Sciatic nerve (tissue), 2 donors: ENCODE measurements at places on chromosomes 5 and 9. TPM values are rescaled to one million over a fixed set of nuclear protein-coding genes. Genes with fewer than 3 reads are reported as not detected.

The PCDHA1 gene
- not detected for total RNA-seq

The SLC34A1 gene
- not detected for total RNA-seq

The CREBRF gene
- total RNA-seq = 56.6 TPM

The SLC46A2 gene
- total RNA-seq = 0.27 TPM

The ANKRD55 gene
- not detected for total RNA-seq

The GALNT12 gene
- total RNA-seq = 10.7 TPM

The PRDM9 gene
- total RNA-seq = not detected

The FGF1 gene
- 316 TPM for total RNA-seq

The LAMC3 gene
- 0.36 TPM for total RNA-seq

The CEL gene
- total RNA-seq = 2.7 TPM

The MARCOL gene
- not detected for total RNA-seq

The EGR1 gene
- 137 TPM for total RNA-seq

The VAV2 gene
- total RNA-seq = 20.5 TPM

The PCDHA4 gene
- 0.85 TPM for total RNA-seq

The GABRG2 gene
- total RNA-seq = not detected

The TIMD4 gene
- not detected for total RNA-seq
